Sigmoid colon (tissue), 7 donors: ENCODE measurements at places on chromosomes 5 and 9. TPM values are rescaled to one million over a fixed set of nuclear protein-coding genes. Genes with fewer than 3 reads are reported as not detected.

Gene GARIN3
- not detected for polyA plus RNA-seq

Gene SUSD3
- polyA plus RNA-seq: 0.92 TPM

Gene ANKRD18B
- polyA plus RNA-seq: not detected

Gene FOXD4
- polyA plus RNA-seq: not detected

Gene FREM1
- not detected for polyA plus RNA-seq

Gene TAS2R1
- polyA plus RNA-seq: not detected

Gene SLCO6A1
- not detected for polyA plus RNA-seq
